HS-27A (cell line): ENCODE measurements at places on chromosomes 1 and 21.

GRCh38 chr1:67579623-67580394 is 105.2 kb upstream of the GADD45A start:
- DNase-seq, result no peak

DNA sequence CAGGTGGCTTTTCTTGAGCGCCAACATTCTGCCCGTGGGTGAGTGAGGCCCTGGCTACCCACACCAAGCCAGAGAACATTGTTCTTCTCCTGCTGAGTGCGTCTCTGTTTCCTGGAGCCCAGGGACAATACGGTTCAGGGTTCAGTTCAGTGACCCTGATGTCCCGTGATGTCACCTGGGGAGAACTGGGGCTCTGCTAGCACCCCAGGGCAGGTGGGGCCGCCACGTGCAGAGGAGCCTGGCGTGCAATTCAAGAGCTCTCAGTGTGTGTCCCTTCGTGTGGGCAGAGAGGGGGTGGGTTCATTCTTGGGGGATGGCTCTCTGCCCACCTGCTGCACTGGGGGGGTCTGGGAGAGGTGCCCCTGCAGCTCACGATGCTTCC is 18.2 kb upstream of the PEX10 start:
- DNase-seq, result no peak

DNA sequence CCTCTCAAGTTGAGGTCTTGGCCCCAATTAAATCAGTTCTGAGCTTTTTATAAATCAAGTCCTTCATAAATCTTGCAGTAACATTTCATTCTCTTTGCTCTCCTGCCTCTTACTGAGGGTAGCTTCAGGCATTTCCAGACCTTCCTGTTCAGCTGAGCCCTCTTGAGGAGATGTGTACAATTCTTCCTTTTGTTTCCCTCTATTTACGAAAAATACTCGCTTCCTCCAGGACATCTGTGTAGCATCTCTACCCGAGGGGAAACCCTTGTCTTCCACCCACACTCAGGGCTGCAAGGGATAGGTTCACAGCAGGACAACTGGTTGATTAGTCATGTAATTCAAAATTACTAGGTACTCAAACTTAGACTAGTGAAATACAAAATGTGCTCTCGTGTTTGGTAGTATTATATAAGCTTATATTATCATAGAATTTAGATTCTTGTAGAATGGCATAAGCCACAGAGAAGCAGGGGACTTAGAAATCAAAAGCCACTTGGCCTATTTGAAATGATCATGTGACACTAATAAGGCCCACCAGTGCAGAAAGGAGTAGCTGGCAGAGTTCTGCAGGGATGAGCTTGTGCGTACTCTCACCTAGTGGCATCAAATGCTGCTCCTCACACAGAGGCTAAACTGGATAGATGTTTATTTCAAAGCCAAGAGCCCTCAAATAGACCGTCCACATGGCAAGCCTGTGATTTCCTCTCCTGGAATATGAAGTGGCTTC is 126.7 kb downstream of the GDAP2 start:
- DNase-seq, result no peak

- no peak for DNase-seq
Observed at GRCh38 chr1:178682429-178682828, 42.6 kb upstream of the RALGPS2 start.

- DNase-seq, result no peak
Observed at GRCh38 chr1:47694011-47694890, 256.4 kb downstream of the FOXD2 start.

- no peak for DNase-seq
Observed at GRCh38 chr1:3688356-3689137, 36.2 kb downstream of the TP73 start.

DNA sequence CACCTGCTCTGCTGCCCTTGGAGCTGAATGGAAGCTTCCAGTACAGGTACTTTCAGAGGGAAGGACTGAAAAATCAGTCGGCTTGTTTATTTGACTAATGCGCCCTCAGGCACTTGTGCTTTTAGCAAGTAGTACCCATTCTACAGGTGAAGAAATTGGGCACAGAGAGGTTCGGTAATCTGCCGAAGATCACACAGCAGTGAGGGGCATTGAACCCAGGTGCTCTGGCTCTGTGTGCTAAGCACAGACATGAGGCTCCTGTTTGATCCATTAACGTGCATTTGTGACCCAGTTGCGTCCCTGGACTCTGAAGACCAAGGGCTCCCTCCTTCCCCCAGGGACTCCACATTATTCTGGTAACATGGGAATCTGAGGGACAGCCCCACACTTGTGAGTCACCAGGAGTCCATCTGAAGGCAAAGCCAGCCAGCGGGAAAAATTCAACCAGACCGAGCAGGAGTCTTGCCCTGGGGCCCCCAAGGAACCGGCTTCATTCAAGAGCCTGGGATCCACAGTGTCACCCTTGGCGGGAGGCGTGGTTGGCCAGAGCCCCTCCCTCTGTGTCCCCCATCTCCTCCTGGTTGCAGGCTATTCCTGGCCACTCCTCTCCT is 192.4 kb upstream of the ARHGEF16 start:
- DNase-seq, result no peak

- DNase-seq, result no peak
Observed at GRCh38 chr1:7395251-7395650, 375.8 kb upstream of the VAMP3 start.

DNA sequence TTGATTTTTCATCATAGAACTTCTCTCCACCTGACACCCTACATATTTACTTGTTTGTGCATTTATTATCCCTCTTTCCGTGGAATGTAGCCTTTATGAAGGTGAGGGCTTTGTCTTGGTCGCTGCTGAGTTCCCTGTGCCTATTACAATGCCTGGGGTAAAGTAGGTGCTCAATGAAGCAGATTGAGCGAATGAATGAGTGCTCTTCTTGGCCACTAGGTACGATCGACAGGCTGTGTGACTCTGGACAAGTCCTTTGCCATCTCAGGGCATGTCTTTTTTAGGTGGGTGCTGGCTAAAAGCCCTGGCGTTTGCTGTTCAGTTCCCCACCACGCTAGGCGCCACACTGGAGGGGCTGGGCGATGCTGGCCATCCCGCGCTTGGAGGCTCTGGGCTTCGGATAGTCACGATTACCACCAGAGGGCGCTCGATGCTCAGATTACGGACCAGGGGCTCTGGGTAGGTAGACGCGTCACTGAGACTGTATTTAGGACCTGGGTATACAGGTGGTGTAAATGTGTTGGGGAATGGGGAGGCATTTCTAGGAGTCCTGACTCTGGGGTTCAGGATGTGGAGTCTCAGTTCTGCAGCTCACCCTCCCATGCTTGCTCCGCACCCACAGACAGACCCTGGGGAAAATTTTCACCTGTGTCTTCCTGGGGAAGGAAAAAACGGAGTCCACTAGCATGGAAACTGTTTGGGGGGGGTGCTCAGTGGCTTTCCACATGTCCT is 71.0 kb upstream of the CSF3R start:
- peak; percentile 15 for DNase-seq

- no peak for DNase-seq
Observed at GRCh38 chr1:50852889-50853288, 107.2 kb downstream of the FAF1 start.

GRCh38 chr1:62088439-62088838 is 106.2 kb upstream of the L1TD1 start:
- DNase-seq, result no peak

GRCh38 chr1:193293726-193294125 is 107.3 kb upstream of the B3GALT2 start:
- no peak for DNase-seq

DNA sequence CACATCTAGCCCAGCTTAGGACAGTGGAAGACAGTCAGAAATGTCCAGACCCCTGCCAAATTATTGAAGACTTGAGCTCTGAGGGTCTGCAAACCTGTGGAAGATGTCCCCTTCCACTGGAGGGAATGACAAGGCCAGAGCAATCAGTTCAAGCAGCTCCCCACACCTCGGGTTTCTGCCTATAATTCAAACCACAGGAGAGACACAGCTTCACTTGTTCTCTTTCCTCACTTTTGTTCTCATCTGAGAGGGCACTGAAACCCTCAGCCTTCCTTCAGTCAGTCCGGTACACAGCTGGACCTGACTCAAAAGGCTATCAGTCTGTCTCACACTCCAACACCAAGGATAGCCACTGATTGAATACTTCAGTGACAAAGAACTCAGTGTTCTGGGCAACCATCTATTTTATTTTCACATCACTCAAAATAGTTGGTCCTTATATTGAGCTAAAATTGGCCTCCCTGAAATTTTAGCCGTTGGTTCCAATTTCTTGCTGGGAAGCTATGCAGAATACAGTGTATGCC is 70.1 kb downstream of the TENT5C start:
- no peak for DNase-seq

GRCh38 chr1:66546047-66546810 is 12.3 kb downstream of the SGIP1 start:
- DNase-seq, result no peak

DNA sequence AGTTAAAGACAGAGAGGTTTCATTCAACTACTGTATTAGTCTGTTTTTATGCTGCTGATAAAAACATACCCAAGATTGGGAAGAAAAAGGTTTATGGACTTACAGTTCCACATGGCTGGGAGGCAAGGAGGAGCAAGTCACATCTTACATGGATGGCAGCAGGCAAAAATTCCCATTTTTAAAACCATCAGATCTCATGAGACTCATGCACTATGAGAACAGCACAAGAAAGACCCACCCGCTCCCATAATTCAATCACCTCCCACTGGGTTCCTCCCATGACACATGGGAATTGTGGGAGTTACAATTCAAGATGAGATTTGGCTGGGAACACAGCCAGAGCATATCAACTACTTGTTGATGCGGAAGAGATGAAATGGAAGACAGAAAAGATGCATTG is 9.2 kb downstream of the GPR161 start:
- no peak for DNase-seq

GRCh38 chr1:245687152-245687635 is 532.4 kb downstream of the KIF26B start:
- DNase-seq, result no peak

DNA sequence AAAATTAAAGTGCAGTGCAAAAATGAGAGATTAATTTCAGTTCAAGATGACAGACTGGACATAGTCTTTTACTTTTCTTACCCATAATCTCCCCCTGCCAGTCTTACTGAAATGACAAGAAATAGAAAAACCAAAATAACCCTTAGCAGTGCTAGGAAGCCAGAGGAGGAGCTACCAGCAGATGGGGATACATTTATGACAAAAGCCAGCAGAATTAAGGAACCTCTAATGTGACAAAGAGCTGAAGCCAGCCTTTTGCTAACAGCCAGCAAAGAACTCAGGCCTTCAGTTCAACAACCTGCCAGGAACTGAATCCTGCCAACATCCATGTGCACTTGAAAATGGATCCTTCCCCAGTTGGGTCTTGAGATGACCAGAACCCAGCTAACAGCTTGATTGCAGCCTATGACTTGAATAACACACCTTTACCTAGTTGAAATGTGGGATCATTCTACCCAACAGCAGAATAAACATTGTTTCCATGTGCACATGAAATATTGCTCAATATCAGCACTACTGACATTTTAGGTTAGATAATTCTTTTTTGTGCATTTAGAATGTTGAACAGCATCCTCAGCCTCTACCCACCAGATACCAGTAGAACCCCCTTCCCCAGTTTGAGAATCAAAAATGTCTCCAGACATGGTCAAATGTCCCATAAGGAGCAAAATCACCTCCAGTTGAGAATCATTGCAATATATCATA is 7.9 kb upstream of the TRAF5 start:
- DNase-seq, result no peak

GRCh38 chr1:162372159-162373071 is 4.2 kb downstream of the SPATA46 start:
- no peak for DNase-seq
